ENCODE measurements at places on chromosomes 12 and 14.

- DNase-seq = no peak
Measured at GRCh38 chr14:105508069-105508468, 17.0 kb downstream of the TEDC1 start.

- no peak for DNase-seq
Measured at GRCh38 chr14:77485901-77486678, 12.5 kb downstream of the ISM2 start.

DNA sequence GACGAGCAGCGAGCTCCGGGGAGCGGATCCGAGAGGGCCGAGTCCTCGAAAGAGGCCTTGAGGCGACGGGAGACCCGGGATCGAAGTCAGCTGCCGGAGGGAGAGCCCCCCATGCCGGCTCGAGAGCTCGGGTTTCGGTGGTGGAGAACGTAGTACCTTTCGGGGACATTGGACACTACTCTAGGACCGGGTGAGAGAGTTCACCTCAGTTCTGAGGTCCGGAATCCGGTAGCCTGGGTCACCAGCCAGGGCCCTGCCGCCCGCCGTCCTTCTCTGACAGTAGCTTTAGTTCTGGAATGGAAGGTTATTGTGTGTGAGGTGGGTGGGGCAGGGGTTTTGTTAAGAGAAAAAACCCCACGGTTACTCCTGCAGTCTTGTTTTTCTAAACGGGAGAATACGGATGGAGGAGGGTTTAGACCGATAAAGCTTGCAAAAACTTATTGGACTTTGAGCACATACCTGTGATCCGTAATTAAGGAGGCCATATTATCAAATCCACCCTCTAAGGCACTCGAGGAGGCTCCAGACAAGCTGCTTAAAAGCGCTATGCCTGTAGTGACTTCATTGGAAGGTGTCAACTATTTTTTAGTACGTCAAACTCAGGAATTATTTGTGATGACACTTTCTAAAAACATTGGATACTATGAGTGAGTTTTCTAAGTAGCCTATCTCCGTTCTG, 765 bp downstream of the SCYL2 start:
- DNase-seq = peak; percentile 44

- DNase-seq = no peak
Measured at GRCh38 chr14:94936401-94936892, 166.5 kb upstream of the GSC start.

- no peak for DNase-seq
Measured at GRCh38 chr14:95493976-95494375, 22.5 kb downstream of the SYNE3 start.

DNA sequence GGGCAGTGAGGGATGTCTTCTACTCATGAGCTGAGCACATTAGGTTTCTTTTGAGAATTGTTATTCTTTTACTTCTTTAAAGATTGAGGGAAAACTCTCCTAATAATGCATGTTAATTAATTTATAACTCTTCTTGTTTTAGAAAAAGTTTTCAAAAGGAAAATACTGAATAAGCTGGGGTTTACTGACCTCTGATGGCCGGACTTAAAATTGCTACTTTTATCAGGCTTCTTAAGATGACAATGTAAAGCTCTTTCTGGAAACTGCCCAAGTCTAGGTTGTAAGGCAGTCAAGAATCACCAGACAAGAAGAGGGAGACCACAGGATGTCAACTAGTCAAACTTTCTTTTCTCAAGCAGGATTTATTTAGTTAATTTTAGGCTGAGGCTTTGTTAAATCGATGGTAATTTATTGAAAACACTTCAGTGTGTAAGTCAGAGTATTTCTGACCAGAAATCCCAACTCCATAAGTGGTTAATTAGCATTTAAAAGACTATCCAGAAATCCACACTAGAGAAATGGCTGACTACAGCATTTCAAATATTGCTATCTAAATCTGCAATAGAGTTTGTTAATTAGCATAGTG, 82.1 kb downstream of the AVPR1A start:
- no peak for DNase-seq

DNA sequence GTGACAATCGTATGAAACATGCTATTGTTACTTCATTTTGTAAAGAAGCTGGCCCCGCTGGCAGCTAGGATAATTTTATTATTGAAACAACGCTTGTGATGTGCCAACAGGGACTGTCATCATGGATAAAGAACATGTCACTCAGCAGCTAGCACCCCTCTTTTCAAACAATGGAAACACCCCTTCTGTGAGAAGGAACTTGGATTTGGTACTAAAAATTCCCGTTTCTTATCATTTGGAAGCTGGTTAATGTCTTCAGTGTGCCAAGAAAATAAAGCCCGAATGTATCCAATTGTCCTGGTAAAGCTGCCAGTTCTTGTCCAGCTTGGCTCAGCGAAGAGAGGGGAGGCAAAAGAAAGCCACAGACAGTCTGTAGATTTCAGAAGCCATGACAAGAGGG, 186.6 kb downstream of the PHLDA1 start:
- no peak for DNase-seq

- no peak for DNase-seq
Measured at GRCh38 chr12:64723630-64724029, 35.6 kb downstream of the GNS start.

- no peak for DNase-seq
Measured at GRCh38 chr12:84222841-84223240, 689.8 kb downstream of the SLC6A15 start.

DNA sequence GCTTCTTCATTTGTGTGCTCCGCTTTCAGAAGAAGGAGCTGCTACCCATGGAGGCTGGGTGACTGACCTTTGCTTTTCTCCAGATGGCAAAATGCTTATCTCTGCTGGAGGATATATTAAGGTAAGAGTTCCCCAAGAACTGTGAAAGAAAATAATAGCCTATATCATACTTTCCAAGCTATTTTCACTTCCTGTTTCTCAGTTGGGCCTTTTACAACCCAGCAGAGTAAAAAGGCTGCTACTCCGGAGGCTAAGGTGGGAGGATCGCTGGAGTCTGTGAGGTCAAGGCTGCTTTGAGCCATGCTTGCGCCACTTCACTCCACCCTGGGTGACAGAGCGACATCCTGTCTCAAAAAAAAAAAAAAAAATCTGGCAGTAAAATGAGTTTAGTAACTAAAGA, 82.1 kb downstream of the APAF1 start:
- no peak for DNase-seq

DNA sequence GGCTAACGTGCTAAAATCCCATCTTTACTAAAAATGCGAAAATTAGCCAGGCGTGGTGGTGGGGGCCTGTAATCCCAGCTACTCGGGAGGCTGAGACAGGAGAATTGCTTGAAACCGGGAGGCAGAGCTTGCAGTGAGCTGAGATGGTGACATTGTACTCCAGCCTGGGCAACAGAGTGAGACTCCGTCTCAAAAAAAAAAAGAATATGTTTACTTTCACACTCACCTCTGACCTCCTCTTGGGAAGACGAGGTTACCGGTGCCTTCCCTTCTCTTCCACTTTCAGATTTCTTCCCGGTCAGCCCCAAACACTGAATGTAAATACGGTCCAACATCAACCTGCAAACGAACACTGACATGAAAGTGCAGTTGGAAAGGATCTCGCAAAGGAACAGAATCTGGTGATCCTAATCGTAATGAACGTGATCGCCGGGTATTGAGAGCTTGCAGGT, 31.8 kb upstream of the PPP1R13B start:
- no peak for DNase-seq

Data from CD4-positive, alpha-beta T cell treated with Interferon alpha-2 for 1 hour (primary cell).